ENCODE measurements at places on chromosomes 16 and 17. TPM values are rescaled to one million over a fixed set of nuclear protein-coding genes. Genes with fewer than 3 reads are reported as not detected.

Gene TMEM238L
- not detected for total RNA-seq

Gene KRTAP2-3
- total RNA-seq = not detected

Gene GAS2L2
- total RNA-seq = 0.11 TPM

Gene MRPS7
- 55.2 TPM for total RNA-seq

Gene PRSS33
- total RNA-seq = 0.27 TPM

Gene OR4D1
- total RNA-seq = not detected

Gene NLRC3
- total RNA-seq = 0.38 TPM

Gene RNF112
- total RNA-seq = 1.3 TPM

Gene BAIAP2
- total RNA-seq = 37.6 TPM

Gene NOL3
- total RNA-seq = 12.7 TPM

Gene KRT20
- not detected for total RNA-seq
